ENCODE measurements at places on chromosomes 11 and 22. TPM values are rescaled to one million over a fixed set of nuclear protein-coding genes. Genes with fewer than 3 reads are reported as not detected.

- H3K27me3 ChIP-seq: no peaks in the 10 kb centered on the region
- H3K36me3 ChIP-seq: no peaks in the 10 kb centered on the region
- DNase-seq: peak; percentile 44
- no peak overlapping the region for H3K4me3 ChIP-seq
Measured at GRCh38 chr11:84247926-84248325, 961.8 kb upstream of the CCDC90B start.

DNA sequence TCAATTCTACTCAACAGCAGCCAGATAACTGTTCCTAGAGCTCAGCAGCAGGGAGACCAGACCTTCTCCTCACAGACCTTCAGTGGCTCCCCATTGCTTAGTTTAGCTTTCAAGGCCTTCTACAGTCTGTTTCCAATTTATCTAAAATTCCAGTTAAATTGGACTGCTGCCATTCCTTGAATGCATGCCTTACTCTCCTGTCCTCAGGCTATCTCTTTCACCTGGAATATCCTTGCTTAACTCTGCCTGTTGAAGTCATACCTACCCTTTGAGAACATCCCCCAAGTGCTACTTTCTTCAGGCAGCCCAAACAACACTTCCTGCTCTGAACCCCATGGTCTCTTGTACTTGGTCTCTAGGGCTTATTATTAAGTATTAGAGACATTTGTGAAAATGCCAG is 120.7 kb upstream of the TENM4 start:
- H3K27ac ChIP-seq: no peak overlapping the region
- DNase-seq: no peak
- H3K4me1 ChIP-seq: no peaks in the 10 kb centered on the region
- H3K27me3 ChIP-seq: no peaks in the 10 kb centered on the region
- no peak overlapping the region for H3K4me3 ChIP-seq
- H3K36me3 ChIP-seq: no peaks in the 10 kb centered on the region

DNA sequence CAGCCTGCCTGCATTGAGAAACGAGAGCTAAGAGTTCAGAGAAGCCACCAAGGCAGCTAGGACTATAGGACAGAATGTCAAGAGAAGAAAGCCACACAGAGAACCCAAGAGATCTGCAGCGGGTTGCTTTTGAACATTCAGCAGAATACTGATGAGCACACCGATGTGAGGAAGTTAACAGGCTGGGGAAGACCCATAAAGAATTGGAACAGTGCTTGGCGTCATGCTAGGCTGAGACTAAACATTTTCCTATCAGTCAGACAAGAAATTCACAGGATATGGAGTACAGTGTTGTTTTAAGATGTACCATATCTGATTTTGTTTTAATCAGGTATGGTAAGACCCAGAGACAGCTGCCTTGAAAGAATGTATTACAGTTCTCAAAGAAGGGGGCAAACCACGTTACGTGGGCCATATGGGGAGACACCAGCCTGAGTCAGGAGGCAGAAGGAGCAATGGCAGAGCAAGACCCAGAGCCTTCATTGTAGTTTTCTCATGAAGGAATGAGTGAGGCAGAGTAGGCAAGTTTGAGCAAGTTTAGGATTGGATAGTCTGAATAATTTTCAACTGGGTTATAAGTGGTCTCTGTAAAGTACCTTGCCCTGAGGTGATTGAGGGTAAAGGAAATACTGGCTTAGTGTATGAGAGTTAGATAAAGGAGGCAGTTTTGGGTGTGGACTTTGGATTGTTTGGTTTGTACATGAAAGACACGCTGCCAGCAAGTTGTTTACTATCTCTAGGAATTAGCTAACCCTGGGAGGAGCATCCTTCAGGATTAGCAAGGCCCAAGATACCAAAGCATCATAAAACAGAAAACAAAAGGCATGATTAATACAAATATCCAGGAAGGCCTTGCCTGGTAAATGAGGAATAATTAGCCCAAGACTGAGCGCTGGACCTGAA is 14.3 kb downstream of the LRRC75B start:
- no peak overlapping the region for H3K4me3 ChIP-seq
- DNase-seq: no peak
- H3K27ac ChIP-seq: no peak overlapping the region

The MMP8 gene
- 1.8 TPM for total RNA-seq

- peaks cover 12% of the 10 kb centered on the region for H3K27me3 ChIP-seq
- peak; percentile 40 for DNase-seq
- H3K4me1 ChIP-seq: peaks cover 8% of the 10 kb centered on the region
- H3K27ac ChIP-seq: no peak overlapping the region
Measured at GRCh38 chr11:41461057-41461681, 1.7 kb upstream of the LRRC4C start.

DNA sequence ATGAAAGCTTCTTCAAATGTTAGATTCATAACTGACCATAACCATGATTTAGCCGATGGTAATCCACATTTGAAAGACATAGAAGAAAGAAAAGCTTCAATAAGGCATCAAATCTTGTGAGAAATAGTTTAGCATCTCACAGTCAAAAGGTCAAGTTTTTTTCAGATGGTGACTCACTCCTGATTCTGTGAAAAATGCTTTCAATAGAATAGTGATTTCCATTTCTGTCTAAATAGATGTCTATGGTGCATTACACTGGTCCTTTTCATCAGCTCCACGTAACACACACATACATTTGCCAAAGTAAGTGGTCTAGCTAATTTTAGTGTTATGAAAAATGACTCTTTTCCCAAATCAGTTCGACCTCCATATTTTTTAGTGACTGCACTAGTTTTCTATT is 139.2 kb downstream of the LRRC4C start:
- H3K4me3 ChIP-seq: no peak overlapping the region
- H3K36me3 ChIP-seq: no peaks in the 10 kb centered on the region
- DNase-seq: no peak
- no peak overlapping the region for H3K27ac ChIP-seq
- H3K4me1 ChIP-seq: no peaks in the 10 kb centered on the region

The C11orf65 gene
- not detected for total RNA-seq

- no peak overlapping the region for H3K4me3 ChIP-seq
- no peak overlapping the region for H3K27ac ChIP-seq
- DNase-seq: peak; percentile 28
- no peaks in the 10 kb centered on the region for H3K4me1 ChIP-seq
Measured at GRCh38 chr11:91219535-91219934, 996.7 kb upstream of the CHORDC1 start.

The VSIG2 gene
- total RNA-seq: 80.5 TPM

The AAMDC gene
- total RNA-seq: 2.2 TPM
